Omental fat pad (tissue), 4 donors: ENCODE measurements at places on chromosomes 5 and 9. TPM values are rescaled to one million over a fixed set of nuclear protein-coding genes. Genes with fewer than 3 reads are reported as not detected.

ZNF300 gene
- 4.3 TPM for total RNA-seq

DNAH5 gene
- not detected for total RNA-seq

ECSCR gene
- 57.4 TPM for total RNA-seq

LVRN gene
- 34.5 TPM for total RNA-seq

IL5 gene
- total RNA-seq, result not detected

FBP2 gene
- not detected for total RNA-seq

IFNE gene
- 1.7 TPM for total RNA-seq

LHX6 gene
- total RNA-seq, result 7.9 TPM

IGIP gene
- total RNA-seq, result 21.3 TPM

PKD2L2 gene
- total RNA-seq, result not detected

TAF11L12 gene
- not detected for total RNA-seq

PCDHA10 gene
- 0.79 TPM for total RNA-seq

PCDHB11 gene
- total RNA-seq, result 1.3 TPM

F2R gene
- total RNA-seq, result 10.4 TPM

FOXD4L5 gene
- total RNA-seq, result not detected

PTPN3 gene
- 4.1 TPM for total RNA-seq

ADRA1B gene
- total RNA-seq, result 6.6 TPM

PCDHA13 gene
- total RNA-seq, result 0.96 TPM

IQGAP2 gene
- 63.9 TPM for total RNA-seq

WDR38 gene
- total RNA-seq, result not detected

C5orf46 gene
- not detected for total RNA-seq

LRRC19 gene
- total RNA-seq, result not detected

ZDHHC11B gene
- 5.1 TPM for total RNA-seq

HMHB1 gene
- not detected for total RNA-seq

BARHL1 gene
- not detected for total RNA-seq

ANKRD34B gene
- total RNA-seq, result not detected

NFIB gene
- total RNA-seq, result 111 TPM

TMOD1 gene
- 33.8 TPM for total RNA-seq

NUTM2G gene
- total RNA-seq, result not detected

BTNL8 gene
- total RNA-seq, result 3.0 TPM

HSD17B3 gene
- not detected for total RNA-seq

PCDHB5 gene
- total RNA-seq, result 1.1 TPM

DIAPH1 gene
- 45.7 TPM for total RNA-seq

DDX4 gene
- total RNA-seq, result not detected

SARDH gene
- total RNA-seq, result 6.9 TPM

TXNDC8 gene
- total RNA-seq, result not detected

RANBP6 gene
- total RNA-seq, result 12.1 TPM

IFNB1 gene
- total RNA-seq, result not detected

PDLIM4 gene
- total RNA-seq, result 27.1 TPM

DCTN4 gene
- 63.1 TPM for total RNA-seq

C5orf58 gene
- total RNA-seq, result not detected

KIF24 gene
- total RNA-seq, result 1.1 TPM

CAVIN4 gene
- 0.74 TPM for total RNA-seq

MOB3B gene
- total RNA-seq, result 11.5 TPM

TAS2R1 gene
- not detected for total RNA-seq

HAND1 gene
- total RNA-seq, result not detected

CEL gene
- total RNA-seq, result 0.56 TPM

PCDHA6 gene
- 1.5 TPM for total RNA-seq

WDR36 gene
- total RNA-seq, result 26.6 TPM

INSL4 gene
- total RNA-seq, result not detected
